Cortex of kidney (tissue), 1 donor: ENCODE measurements at places on chromosomes 1 and 21.

DNA sequence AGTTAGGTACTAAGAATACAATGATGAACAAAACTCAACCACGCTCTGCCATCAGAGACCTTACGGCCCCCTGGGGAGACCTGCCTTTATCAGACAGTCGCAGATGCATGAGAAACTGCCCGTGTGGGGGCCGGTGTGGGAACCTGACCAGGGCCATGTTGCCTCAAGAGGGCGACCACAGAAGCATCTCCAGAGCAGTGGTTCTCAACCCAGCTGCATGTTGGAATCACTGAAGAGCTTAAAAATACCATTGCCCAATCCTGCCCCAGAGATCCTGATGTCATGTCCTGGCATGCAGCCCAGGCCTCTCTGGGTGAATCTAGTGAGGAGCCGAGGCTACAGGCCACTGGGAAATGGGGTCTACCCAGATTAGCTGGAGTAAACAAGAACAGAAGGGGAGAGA, 108.7 kb downstream of the PRDM2 start:
- no peak for DNase-seq

DNA sequence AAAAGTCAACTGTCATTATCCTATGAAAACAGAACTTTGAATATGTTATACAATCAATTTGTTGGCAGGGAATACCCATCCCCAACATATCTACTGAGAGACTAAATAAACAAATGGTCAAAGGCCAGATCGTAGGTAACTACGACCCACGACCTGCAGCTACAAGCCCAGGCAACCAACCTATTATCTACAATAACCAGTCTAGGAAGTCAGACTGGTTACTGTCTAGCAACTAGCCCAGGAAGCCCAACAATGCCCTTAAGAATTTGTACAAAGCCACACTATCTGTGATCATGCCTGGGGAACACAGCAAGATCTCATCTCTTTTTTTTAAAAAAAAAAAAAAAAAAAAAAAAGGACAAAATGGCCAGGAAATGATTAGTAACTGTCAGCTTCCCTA, 58.7 kb downstream of the SMYD3 start:
- DNase-seq, result no peak

GRCh38 chr1:38475624-38476005, 384.0 kb downstream of the RRAGC start:
- DNase-seq, result no peak

DNA sequence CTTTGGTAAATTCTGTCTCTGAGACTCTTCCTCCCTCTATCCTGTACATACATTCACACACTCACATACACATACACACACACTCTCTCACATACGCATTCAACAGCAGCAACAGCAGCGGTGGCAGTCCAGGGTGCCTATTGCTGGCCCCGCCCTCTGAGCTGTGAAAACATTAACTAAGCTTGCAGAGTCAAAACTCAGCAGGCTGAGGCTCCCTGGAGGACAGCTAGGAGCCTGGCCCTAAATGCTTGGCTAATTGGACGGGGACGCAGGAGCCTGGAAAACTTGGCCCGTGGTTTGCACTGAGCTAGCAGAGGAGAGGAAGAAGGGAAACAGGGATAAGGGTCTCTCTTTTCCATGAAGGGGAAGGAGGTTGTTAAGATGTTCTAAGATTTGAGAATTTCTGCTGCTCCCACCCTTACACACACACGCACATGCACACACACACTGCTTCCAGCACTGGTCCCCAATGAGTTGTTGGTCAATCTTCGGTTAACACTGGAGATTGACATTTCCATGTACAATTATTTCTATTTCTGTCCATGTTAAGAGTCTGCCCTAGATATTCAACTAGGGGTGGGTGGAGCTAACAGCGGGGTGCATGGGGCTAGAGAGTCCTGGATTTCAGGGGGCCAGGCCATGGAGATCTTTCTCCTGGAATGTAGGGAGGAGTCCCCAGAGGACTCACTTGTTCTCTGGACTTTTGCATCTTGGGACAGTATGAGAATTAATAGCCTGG, 94.2 kb downstream of the PLXNA2 start:
- DNase-seq, result no peak

DNA sequence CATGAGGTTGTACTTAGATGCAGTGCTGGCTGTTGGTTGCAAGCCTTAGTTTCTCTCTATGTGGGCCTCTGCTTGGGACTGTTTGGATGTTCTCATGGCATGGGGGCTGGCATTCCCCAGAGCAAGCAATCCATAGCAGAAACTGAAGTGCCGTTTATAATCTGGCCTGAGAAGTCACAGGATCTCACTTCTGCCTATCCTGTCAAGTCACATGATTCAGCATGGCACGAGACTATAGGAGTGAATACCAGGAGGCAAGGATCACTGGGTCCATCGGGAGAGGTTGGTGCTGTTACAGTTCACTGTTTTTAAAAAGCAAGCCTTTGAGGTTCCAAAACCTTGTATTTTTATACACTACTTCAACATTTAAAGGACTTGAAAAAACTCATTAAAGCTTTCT, 16.7 kb downstream of the COLGALT2 start:
- DNase-seq, result no peak

GRCh38 chr1:59055908-59056719, 240.8 kb upstream of the FGGY start:
- no peak for DNase-seq

GRCh38 chr1:17673329-17674072, 81.6 kb upstream of the ACTL8 start:
- no peak for DNase-seq

- no peak for DNase-seq
These were observed 4.9 kb downstream of the PRKAB2 start for GRCh38 chr1:147167365-147167764.

- no peak for DNase-seq
These were observed 961 bp upstream of the FUCA1 start for GRCh38 chr1:23869051-23869450.

DNA sequence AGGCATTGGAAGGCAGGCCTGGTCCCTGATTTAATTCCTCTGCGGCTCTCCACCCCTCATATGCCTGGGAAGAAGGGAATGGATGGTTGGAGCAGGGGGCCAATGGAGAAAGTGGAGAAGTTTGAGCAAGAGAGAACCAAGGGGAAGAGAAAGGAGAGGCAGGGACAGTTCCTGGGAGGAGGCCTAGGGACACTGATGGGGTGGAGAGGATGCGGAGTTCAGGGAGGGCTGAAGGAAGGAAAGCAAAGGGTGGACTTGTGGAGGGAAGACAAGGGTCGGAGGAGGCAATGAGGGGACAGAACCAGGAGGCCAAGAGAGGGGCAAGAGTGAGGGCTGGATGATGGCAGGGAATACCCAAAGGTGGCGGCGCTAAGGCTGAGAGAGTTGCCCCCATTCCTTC, 7.1 kb downstream of the ZBTB7B start:
- DNase-seq, result no peak

GRCh38 chr1:82565546-82565945, 764.8 kb downstream of the ADGRL2 start:
- DNase-seq, result no peak

GRCh38 chr1:54813485-54814125, 12.5 kb upstream of the TTC22 start:
- no peak for DNase-seq

GRCh38 chr1:234553240-234554188, 56.5 kb downstream of the IRF2BP2 start:
- no peak for DNase-seq

DNA sequence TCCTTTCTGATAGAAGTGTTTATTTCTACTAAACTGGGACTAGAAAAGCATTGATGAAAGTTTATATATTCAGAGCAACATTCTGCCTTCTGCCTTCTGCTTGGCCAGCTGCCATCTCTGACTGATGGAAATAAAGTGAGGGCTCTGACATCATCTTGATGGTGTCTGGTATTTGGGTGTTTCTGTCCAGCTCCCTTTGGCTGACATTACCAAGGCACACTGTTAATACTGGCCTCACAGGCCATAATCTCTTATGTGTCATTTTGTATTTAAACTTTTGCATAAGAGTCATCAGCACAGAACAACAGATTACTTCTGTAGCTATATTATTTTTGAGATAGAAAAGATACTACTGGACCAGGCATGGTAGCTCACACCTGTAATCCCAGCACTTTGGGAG, 216.9 kb downstream of the RYR2 start:
- DNase-seq, result no peak

- DNase-seq, result no peak
These were observed 129.4 kb downstream of the EDEM3 start for GRCh38 chr1:184625271-184625670.

DNA sequence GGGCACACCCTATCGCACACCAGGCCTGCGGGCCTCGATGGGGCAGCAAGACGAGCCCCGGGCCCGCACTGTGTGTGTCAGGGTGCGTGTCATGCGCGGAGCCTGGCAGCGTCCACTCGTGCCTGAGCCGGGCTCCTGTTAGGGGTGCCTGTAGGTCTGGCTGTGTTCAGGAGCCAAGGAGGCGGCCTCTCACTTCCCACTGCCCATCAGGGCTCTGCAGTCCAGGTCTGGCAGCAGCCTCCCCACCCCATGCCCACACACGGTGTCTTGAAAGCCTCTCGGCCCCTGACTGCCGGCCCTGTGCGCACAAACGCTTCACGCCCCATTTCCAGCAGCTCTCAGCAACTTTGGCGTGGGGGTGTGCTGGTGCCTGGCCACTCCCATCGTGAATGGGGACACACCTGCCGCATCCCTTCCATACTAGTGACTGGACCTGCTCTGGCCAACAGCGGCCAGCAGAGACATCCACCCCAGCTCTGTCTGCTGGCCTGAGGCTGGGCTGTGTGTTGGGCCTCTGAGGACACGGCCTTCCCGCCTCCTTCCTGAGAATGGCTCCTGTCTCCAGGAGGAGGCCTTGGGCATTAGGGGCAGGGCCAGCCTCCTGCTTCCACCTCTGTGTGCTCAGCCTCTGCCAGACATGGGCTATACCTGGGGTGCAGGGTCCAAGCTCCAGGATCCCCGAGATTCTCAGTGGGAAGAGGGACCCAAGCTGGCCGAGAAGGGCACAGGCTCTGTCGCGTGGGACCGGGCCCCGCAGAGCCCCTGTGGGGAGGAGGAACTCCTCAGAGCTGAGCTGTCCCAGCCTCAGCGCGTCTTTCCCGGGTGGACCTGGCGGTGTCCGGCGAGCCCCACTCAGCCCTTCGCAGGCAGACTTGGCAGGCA, 41.8 kb upstream of the ACTRT2 start:
- DNase-seq, result no peak

GRCh38 chr21:35164971-35165483, 115.9 kb upstream of the RUNX1 start:
- DNase-seq, result no peak

DNA sequence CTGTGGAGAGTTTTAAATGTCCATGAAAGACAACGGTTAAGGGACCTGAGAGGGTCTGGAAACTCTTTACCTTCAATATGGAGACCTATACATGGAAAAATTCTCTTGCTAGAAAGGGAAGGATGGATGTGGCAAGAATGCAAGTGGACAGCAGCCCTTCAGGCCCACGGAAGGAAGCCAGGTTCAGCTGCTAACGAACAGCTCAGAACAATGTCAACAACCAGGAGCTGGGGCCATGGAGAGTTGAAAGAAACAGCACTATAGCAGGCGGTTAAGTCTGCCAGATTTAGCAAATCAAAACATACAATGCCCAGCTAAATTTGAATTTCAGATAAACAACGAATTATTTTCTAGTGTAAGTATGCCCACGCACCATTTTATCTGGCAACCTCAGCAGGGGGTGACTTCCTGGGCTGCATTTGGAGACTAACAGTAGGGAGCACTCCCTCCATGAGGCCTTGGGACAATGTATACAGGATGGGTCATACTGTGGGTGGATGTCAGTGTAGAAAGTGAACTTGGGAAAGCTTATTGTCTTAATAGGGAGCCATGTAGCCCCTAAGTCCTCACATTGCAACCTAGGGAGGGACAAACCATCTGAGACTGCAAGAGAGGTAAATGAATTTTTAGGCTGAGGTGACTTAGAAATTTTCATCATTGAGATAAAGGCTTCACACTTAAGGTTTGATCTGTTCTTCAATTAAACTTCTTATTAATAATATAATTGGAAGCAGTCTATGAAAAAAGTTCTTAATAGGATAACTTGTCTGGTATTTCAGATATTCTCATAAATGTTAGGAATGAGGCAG, 7.8 kb upstream of the H3-3A start:
- no peak for DNase-seq

DNA sequence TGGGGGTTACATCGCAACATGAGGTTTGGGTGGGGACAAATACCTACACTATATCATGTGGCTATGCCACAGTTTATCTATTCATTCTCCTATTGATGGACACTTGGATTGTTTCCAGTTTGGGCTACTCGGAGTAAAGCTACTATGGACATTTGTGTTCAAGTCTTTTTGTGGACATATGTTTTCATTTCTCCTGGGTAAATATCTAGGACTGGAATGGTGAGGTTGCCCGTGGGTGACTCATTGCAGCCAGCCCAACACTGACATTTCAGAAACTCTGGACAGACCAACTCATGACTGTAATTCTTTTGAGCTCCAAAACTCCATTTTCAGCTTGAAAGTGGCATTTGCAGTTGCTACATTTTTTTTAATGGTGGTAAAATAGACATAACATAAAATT, 82.7 kb downstream of the KAZN start:
- no peak for DNase-seq

DNA sequence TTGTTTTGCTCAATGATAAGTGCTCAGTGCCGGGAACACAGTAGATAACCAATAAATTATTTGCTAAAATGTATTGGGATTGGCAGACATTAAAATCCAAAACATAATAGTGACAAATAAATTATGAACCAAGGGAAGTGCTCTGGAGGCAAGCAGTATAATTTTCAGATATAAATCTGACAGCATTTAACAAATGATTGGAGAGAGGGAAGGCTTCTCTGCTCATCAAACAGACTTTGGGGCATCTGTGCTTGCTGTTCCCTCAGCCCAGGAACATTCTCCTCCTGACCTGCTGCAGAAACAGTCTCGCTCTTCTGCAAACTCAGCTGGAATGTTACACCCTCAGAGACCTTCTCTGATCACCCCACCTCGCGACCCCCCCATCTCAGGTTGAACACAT, 2.2 kb downstream of the CD46 start:
- no peak for DNase-seq

DNA sequence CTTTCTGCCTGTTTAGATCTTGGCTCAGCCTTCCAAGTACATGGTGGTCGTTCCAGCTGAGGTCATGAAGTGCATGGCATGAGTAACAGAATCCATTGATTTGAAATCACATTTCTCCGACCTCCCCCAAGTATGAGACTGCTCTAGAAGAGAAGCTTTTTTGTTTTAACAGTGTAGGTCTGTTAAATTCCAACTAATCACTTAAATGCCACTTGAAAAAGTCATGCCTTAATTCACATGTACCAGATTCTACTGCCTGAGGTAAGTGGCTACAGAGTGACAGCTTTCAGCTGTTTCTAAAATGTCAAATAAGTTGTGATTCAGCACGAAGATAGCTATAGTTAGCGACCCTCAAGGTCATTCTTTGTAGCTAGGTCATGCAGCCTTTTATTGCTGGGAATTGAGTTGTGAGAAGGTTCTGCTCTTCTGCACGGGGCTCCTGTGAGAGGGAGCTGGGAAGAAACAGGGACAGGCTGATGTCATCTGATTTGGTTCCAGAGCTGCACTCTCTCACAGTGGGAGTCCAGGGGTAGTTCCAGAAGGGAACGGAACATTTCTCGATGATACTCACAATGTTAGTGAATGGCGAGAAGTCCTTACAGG, 112.7 kb downstream of the VPS13D start:
- DNase-seq, result no peak
